ENCODE measurements at places on chromosomes 12 and 14. TPM values are rescaled to one million over a fixed set of nuclear protein-coding genes. Genes with fewer than 3 reads are reported as not detected.

FOXN3 gene
- total RNA-seq: 5.9 TPM

TAS2R9 gene
- total RNA-seq: not detected

TMEM30B gene
- 0.25 TPM for total RNA-seq

HOXC13 gene
- total RNA-seq: 28.3 TPM

DLST gene
- total RNA-seq: 103 TPM

EML5 gene
- total RNA-seq: 0.32 TPM

LRIG3 gene
- 5.1 TPM for total RNA-seq

REP15 gene
- total RNA-seq: 0.30 TPM

ARF3 gene
- 159 TPM for total RNA-seq

ADAMTS20 gene
- total RNA-seq: not detected
